ENCODE measurements at places on chromosomes 11 and 22.

DNA sequence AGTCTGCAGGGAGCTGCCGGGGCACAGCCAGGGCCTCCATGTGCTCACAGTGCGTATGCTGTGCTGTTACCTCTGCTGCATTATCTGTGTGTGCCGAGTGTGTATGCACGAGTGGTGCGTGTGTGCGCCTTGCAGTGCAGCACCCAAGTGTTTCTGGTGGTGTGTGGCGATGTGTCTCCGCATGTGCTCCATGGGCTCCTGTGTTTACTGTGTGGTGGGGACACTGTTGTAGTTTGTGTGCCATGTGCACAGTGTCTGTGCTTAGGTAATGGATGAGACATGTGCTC, 31.4 kb downstream of the KCNC1 start:
- no peak for DNase-seq

GRCh38 chr11:70281156-70281609, 10.7 kb downstream of the PPFIA1 start:
- DNase-seq: no peak

- DNase-seq: no peak
Measured at GRCh38 chr11:8067567-8067928, 13.5 kb upstream of the TUB start.

GRCh38 chr22:17233348-17234043, 14.3 kb upstream of the ADA2 start:
- no peak for DNase-seq

DNA sequence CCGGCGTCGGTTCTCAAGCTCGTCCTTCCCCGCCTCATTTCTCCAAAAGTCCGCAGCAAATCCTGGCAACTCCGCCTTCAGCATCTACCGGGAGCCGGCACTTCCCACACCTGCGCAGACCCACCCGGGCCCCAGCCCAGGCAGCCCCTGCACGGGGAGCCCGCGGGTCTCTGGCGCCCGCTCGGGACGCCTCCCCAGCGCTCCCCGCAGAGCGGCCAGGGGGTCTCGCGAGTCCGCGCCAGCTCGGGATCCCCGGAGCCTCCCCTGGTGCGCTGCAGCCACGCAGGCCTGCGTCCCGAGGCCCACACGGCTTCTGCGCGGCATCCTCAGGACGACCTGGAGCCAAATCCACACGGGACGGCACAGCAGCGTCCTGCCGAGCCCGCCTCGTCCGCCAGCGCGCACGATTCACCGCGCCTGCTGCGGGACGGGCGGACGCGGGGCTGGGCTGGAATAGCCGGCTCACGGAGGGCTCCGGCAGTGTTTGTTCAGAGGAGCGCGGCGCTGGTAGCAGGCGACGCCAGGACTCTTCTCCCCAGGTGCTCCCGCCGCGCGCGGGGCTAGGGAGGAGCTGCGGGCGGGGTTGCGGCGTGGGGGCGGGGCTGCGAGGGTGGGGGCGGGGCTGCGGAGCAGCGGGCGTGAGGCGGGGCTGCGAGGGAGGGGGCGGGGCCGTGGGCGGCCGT, 816 bp upstream of the PHRF1 start:
- no peak for DNase-seq

GRCh38 chr11:45665933-45666647, 668 bp upstream of the CHST1 start:
- no peak for DNase-seq

GRCh38 chr11:31814176-31814868, 3.2 kb upstream of the PAX6 start:
- DNase-seq: no peak

GRCh38 chr11:110409174-110409573, 20.6 kb upstream of the FDX1 start:
- DNase-seq: no peak

DNA sequence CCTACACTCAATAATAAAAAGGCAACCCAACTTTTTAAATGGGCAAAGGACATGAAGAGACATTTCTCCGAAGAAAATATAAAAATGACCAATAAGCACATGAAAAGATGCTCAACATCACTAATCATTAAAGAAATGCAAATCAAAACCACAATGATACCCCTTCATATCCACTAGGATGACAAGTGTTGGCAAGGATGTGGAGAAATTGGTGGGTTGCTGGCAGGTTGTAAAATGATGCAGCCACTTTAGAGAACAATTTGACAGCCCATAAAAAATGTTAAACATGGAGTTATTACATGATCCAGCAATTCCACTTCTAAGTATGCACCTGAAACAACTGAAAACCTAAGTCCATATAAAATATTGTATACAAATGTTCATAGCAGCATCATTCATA, 73.2 kb upstream of the LMO2 start:
- no peak for DNase-seq

DNA sequence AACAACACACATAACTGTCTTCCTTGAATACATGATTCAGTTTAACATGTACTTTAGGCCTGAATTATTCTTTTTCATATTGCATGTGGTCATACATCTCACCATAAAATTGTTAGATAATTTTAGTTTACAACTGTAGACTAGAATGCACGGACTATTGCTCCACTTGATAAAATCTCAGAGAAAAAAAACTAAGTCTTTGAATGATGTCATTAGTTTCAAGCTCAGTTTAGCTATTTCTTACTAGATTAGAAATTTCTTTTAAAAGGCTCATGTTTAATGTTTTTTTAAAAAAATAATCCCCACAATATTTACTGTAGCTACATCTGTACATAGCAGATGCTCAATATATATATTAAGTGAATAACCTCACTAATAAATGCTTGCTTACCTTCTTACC, 5.1 kb downstream of the RSF1 start:
- DNase-seq: no peak

GRCh38 chr11:96197801-96198701, 144.9 kb downstream of the MAML2 start:
- no peak for DNase-seq

- DNase-seq: no peak
Measured at GRCh38 chr22:31278151-31278621, 14.1 kb downstream of the PIK3IP1 start.

- DNase-seq: no peak
Measured at GRCh38 chr11:42036201-42036600, 576.7 kb upstream of the LRRC4C start.

GRCh38 chr11:12741671-12742216, 67.5 kb downstream of the TEAD1 start:
- no peak for DNase-seq

- no peak for DNase-seq
Measured at GRCh38 chr11:43119275-43119970, 192.4 kb upstream of the API5 start.

DNA sequence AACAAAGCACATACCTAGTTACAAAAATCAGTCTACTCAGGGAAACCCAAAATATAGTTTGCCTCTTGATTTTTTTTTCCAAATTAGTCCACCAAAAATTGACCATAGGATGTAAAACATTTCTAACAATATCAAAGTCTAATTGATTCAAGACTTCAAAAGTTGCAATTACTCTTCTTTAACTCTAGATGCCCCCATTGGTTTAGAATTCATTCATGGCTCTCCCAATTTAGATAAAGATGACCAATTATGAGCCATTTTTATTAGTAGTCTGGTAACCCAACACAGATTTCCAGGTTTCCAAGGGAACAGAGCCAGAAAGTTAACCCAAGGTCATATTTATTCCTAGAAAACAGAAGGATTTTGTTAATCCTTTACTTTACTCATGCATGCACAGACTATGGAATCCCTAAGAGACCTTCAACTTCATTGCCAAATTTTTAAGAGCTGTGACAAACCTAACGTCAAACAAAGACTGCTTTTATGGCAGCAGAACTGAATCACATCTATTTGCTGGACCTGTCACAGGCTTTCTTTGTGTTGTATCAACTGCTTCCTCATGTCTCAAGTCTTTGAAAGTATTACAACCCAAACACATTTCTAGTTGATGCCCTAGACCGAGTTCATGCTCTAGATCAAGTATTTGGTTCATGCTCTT, 55.3 kb downstream of the C22orf42 start:
- no peak for DNase-seq

DNA sequence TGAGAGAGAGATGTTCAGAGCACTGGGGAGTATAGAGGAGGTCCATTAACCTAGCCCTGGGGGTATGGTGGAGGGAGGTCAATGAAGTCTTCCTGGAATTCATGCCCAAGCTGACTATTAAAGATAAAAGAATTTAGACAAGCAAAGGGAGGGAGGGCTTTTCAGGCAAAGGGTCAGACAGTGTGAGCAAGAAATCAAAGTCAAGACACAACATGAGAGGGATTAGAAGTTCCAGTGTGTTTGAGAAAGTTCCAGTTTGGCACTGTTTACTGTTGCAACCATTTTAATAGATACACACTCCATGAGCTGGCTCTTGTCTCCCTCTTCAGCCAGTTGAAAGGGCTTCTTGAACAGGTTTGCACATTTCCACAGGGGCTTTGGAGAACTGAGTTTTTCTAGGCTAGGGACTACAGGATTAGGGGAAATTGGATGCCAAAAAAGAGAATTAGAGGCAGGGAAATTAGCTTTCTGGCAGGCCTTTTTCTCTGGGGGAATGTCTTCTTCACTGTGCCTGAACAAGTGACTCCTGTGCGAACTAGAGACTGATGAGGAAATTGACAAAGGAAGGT, 14.7 kb upstream of the NNMT start:
- no peak for DNase-seq

DNA sequence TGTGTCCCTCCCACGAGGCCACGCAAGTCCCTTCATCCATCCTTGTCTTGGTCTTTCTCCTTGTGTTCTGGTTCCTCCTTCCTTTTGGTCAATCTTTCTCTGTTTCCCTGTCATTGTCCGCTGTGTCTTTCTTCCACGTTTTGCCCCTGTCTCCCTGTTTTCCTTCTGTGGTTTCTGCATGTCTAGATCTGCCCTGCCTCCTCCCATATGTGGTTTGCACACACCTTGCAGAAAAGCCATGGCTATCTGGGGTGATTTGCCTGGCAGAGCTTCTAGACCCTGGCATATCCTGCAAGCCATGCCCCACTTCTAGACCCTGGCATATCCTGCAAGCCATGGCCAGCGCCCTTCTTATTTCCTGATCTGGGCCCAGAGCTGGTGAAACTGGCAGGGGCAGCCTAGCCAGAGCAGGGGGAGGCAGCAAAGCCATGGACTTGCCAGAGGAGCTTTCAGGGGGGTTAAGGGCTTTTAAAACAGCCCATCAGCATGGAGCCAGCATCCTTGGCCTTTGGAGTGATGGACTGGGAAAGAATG, 131.6 kb upstream of the NECTIN1 start:
- DNase-seq: no peak

GRCh38 chr11:83312430-83312829, 26.3 kb upstream of the CCDC90B start:
- DNase-seq: no peak

GRCh38 chr22:44449061-44449682, 48.9 kb downstream of the RTL6 start:
- DNase-seq: no peak

DNA sequence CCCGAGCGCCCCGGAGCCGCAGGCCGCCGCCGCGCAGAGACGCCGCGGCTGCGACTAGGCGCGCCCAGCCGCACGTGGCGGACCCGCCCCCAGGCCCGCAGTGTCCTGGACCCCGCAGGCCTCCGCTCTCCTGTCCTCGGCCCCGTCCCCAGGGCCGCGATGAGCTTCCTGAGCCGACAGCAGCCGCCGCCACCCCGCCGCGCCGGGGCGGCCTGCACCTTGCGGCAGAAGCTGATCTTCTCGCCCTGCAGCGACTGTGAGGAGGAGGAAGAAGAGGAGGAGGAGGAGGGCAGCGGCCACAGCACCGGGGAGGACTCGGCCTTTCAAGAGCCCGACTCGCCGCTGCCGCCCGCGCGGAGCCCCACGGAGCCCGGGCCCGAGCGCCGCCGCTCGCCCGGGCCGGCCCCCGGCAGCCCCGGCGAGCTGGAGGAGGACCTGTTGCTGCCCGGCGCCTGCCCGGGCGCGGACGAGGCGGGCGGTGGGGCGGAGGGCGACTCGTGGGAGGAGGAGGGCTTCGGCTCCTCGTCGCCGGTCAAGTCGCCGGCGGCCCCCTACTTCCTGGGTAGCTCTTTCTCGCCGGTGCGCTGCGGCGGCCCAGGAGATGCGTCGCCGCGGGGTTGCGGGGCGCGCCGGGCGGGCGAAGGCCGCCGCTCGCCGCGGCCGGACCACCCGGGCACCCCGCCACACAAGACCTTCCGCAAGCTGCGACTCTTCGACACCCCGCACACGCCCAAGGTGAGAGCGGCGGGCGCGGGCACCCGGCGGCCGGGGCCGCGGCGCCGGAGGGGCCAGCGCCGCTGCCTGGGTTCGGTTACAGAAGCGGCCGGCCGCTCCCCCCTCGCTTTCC, 528 bp downstream of the WEE1 start:
- DNase-seq: peak; percentile 30

DNA sequence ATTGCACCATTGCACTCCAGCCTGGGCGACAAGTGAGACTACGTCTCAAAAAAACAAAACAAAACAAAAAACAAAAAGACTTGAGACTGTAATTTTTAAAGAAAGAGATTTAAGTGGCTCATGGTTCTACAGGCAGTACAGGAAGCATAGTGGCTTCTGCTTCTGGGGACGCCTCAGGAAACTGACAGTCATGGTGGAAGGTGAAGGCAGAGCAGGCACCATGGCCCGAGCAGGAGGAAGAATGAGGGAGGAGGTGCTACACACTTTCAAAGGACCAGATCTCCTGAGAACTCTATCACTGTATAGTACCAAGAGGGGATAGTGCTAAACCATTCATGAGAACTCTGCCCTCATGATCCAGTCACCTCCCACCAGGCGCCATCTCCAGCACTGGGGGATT, 52.0 kb downstream of the CBL start:
- DNase-seq: no peak

DNA sequence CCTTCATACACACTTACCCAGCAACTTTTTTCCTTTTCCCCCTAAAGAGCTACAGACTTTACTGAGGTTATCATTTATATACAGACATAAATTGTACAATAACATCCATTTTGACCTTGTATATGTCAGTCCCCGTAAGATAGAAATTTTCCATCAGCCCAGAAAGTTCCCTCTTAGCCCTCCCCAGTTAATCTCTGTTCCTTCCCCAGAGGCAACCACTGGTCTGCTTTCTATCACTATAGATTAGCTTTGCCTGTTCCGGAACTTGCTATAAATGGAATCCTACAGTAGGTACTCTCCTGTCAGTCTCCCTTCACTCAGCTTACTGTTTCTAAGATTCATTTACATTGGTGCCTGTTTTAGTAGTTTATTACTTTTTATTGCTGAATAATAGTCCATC, 54.9 kb downstream of the TSPAN18 start:
- no peak for DNase-seq

GRCh38 chr11:8015753-8016239, 28.7 kb downstream of the EIF3F start:
- no peak for DNase-seq

- DNase-seq: no peak
Measured at GRCh38 chr11:103257360-103257759, 148.1 kb downstream of the DYNC2H1 start.

DNA sequence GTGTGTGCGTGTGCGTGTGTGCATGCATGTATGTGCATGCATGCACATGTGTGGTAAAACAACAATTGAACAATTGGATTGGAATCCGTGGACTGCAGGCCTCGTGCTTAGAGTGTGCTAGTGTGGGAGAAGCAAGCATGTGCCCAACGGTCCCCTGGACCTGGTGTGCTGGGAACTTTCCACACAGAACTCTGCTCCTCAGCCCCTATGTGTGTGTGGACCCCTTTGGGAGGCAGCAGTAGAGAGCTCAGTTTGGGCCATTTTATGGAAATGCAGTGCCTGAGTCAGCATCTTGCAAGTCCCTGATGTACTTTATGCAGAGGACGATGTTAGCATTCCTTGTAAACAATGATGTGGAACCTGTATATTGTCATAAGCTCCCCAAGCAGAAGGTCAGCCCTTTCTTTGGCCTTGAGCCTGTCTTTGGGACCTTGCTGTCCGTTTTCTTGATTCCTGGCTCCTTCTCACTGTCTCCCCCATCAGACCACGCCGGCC, 167.3 kb downstream of the TBC1D22A start:
- no peak for DNase-seq
